Occipital lobe (tissue), 3 donors: ENCODE measurements at places on chromosomes 6 and 20.

- DNase-seq: no peak
Measured at GRCh38 chr6:132570221-132570777, at the start of gene TAAR6. TAAR6 (plus strand) TSS chr6:132570322; CDS start chr6:132570322, 0 bp downstream.

DNA sequence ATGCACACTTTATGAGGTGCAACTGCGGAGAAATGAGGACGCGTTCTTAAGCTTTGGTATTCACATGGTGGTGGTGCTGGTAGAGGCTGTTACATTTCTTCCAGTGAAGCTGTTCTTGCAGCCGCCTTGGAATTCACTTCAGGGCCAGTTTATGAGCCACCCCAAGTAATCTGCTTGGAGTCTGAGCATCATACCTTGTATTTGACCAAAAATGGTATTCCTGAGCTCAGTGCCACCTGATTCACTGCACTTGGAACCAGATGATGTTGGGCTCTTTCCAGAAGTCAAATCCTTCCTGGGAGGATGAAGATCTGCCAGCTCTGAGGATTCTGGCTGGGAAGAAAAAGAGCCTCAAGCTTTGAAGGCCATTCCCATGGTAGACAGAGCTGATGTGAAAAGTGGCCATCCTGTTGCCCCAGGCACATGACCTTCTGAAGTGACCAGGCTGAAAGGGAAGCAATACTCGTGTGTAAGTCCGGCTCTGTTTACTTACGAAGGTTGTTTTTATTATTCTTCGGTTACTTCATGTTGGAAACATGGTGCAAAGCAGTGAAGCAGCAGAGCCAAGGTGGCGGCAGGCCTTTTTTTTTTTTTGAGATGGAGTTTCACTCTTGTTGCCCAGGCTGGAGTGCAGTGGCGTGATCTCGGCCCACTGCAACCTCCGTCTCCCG, 7.7 kb downstream of the MANBAL start:
- no peak for DNase-seq

- no peak for DNase-seq
Measured at GRCh38 chr20:46400253-46400652, 6.2 kb downstream of the ELMO2 start.

GRCh38 chr6:139519571-139520031, 145.2 kb upstream of the CITED2 start:
- no peak for DNase-seq

- DNase-seq: no peak
Measured at GRCh38 chr20:22583773-22584521, 425 bp downstream of the FOXA2 start.

DNA sequence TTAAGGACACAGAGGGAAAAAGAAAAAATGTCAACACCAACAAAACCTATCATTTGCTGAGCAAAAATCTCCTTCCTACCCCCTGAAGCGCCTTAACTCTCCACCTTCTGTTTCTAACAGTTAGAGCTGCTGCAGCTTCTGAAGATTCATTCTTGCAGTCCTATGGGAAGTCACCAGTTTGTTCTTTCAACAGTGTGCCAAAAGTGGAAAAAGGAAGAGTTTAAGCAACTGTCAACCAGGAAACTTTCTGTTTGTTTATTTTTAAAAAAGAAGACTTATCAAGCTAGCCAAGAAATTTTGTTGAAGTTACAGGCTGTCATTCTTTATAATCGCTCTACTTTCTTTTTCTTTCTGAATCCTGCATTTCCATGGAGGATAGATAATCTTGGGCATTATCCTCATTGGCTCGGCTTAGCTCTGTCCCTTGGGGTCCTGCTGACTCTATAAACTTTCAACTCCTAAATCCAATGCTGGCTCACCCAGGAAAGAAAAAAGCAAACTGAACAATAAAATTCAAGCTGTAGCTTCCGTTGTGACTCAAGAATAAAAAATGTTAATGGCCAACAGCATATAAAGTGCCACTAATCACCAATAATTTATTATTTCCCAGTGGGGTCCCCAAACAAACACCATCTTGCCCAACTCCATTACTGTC, 172.8 kb upstream of the CITED2 start:
- DNase-seq: no peak

GRCh38 chr20:38658879-38659596, 57.4 kb downstream of the ARHGAP40 start:
- no peak for DNase-seq

GRCh38 chr6:39791311-39791710, 865 bp upstream of the DAAM2 start:
- DNase-seq: no peak

GRCh38 chr20:35467339-35468224, 12.2 kb downstream of the CEP250 start:
- no peak for DNase-seq

DNA sequence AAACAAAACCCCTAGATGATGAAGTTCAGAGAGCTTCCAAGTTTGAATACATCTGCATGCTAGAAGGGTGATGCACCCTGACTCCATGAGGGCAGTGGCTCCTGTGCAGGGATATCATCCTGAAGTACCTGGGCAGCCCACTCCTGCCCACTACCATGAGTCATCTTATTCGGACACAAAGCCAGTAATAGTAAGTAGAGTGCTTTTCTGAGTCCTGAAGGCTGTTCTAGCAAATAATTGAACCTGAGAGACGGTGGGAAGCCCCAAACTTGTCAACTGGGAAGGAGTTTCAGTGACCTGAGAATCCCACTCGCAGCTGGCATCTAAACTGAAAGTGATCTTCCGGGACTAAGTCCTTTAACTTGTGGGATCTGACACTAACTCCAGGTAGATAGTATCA, 152.9 kb upstream of the COL21A1 start:
- DNase-seq: no peak
